ENCODE measurements at places on chromosomes 2 and 18.

GRCh38 chr18:31736630-31737029 lies 24.1 kb downstream of the SLC25A52 start:
- DNase-seq, result no peak

DNA sequence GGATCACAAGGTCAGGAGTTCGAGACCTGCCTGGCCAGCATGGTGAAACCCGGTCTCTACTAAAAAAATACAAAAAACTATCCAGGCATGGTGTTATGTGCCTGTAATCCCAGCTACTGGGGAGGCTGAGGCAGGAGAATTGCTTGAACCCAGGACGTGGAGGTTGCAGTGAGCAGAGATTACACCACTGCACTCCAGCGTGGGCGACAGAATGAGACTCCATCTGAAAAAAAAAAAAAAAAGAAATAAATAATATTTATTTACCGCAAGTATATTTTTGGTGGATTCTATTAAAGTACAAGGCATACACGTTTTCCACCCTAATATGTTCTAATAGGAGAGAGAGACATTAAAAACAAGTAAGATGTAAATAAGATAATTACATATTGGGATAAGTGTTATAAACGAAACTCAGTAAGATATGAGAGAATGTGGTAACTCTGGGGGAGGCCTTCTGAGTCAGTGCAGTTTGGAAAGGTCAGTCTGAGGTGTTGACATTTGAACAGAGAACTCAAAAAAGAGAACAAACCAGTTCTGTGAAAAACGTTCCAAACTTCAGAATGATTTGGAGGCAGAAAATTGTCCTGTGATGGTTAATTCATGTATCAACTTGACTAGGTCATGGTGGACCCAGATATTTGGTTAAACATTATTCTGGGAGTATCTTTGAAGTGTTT lies 8.8 kb upstream of the POLI start:
- no peak for DNase-seq

DNA sequence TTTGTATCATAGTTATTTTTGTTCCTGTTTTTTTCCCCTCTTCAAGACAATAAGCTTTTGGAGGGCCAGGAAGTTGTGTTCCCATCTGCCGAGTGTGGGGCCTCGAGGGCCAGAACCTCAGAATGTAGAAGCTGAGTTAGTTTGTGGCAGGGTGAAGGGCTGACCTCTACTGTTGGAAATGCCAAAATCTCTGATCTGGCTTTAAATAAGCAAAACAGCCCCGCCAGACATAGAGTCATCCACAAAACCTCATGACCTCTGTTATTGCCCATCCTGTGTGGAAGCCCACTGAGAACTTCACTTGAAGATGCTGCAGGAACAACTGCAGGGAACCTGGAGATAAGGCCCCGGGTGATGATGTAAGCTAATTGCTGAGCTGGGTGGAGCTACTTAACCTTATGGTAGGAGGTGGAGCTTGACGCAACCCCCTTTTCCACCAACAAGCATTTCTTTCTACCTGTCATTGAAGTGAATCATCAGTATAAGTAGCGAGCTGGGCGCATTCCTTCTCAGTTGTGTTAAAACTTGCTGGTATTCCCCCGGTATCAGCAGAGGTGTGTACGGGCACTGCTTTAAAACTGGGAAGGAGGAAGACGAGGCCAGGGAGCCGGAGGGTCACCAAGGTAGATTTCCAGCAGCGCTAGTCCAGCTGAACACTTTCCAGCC lies 177.2 kb downstream of the NEDD4L start:
- DNase-seq, result peak; percentile 22

DNA sequence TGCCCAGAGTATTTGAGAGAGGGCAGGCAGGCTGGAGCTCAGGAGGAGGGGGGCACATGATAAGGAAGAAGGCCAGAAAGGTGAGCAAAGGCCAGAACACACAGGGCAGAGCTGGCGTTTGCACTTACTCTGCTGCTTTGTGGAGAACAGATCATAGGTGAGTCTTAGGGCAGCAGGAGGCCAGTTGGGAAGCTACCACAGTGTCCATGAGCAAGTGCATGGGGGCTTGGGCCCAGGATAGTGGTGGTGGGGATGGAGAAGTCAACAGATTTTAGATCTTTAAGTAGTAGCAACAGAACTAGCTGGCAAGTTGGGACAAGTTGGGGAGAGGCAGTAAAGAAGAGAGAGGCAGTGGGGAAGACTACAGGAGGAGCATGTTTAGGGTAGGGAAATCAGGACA lies 168.0 kb downstream of the ANTXR1 start:
- no peak for DNase-seq

- no peak for DNase-seq
Measured at GRCh38 chr2:195758846-195759245, 101.8 kb downstream of the SLC39A10 start.

- DNase-seq, result no peak
Measured at GRCh38 chr2:74496997-74497776, 2.2 kb downstream of the LBX2 start.

DNA sequence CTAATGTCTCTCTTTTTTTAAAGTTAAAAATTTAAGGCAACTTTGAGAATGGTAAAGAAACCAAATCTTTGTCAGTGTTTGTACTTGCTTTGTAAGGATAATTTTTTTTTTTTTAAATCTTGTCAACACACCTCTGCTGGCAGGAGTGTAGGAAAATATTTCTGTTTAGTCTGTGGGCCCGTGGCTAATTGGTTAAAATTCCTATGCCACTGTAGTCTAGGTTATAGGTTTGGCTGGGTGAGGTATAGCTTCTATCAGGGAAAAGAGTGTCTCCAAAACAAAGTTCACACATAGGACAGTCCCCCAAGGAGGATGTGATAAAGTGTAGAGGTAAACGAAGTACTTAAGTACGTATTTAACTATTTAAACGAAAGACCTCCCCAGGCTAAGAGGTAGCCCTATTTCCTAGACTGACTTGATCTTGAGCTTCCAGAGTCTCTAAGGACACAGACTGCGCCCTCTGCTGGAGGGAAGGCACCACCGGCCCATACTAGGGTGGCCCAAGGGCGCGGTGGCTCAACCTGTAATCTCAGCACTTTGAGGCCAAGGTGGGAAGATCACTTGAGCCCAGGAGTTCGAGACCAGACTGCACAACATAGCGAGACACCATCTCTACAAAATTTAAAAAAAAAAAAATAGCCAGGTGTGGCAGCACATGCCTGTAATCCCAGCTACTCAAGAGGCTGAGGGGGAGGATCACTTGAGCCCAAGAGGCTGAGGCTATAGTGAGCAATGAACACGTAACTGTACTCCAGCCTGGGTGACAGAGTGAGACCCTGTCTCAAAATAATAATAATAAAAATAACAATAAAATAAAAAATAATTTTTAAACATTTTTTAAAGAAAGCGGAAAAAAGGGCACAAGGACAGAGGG lies 8.9 kb downstream of the TEX44 start:
- peak; percentile 77 for DNase-seq

- DNase-seq, result no peak
Measured at GRCh38 chr2:197674591-197674990, 796 bp downstream of the RFTN2 start.

DNA sequence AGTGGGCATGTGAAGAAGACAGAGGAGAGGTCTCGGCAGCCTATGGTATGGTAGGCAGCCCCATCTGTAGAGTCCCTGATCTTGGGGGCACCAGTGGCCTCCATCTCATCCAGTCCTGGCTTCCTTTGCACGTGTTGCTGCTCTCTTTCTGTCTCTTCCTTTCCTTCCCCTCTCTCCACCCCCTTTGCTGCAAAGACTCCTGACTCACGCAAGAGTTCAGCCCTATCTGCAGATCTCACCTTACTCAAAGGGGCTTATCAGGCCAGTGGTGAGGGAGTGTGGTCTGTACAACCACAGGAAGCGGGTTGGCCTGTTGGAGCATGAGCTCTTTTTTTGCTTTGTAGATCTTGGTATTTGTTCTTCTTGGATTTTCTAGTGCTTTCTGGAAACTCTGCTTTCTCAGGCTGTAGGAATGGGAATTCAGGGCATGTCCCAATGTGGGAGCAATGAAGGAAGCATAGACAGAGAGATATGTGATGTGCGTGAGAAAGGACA lies 14.6 kb upstream of the NT5DC4 start:
- no peak for DNase-seq

DNA sequence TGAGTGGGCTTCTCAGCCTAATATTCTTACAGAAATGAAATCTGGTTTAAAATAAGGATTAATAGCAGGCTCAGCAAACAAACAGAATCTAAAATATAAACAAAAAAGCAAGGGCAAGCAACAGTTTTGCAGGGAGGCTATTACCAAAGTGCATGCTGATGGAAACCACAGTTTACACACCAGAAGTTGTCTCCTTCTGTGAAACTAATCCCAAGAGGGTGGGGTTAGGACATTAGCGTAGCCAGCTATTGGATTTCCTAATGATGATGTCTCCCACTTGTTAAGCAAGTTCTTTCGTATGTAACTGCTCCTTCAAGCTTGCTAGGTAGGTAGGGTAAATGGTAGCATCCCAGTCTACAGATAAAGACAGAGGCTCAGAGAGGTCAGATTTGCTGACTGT lies 65.0 kb upstream of the TSPYL6 start:
- no peak for DNase-seq

GRCh38 chr18:2331491-2331890 lies 239.8 kb downstream of the METTL4 start:
- DNase-seq, result no peak

GRCh38 chr2:102062802-102063201 lies 71.0 kb downstream of the IL1R2 start:
- no peak for DNase-seq

GRCh38 chr2:68715353-68716041 lies 19.1 kb upstream of the ARHGAP25 start:
- peak; percentile 82 for DNase-seq

- DNase-seq, result no peak
Measured at GRCh38 chr2:173952267-173953046, 12.7 kb downstream of the SP3 start.

DNA sequence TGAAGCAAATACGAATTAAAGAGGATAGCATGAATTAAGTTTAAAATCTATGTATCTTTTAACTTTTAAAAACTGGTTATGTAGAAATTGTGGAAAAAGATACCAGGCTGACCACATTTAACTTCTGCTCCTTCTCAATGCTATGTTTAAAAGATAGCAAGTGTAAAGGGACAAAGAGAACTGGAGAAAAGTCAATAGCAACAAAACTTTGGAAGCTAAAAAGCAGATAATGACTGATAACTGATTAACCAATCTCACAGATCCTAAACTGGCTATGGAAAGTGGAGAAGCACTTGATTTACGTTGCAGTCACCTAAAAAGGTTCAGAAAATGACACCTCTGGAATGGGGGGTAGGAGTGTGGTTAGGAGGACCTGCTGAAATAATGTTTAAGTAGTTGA lies 224.4 kb downstream of the RAB3GAP1 start:
- no peak for DNase-seq

DNA sequence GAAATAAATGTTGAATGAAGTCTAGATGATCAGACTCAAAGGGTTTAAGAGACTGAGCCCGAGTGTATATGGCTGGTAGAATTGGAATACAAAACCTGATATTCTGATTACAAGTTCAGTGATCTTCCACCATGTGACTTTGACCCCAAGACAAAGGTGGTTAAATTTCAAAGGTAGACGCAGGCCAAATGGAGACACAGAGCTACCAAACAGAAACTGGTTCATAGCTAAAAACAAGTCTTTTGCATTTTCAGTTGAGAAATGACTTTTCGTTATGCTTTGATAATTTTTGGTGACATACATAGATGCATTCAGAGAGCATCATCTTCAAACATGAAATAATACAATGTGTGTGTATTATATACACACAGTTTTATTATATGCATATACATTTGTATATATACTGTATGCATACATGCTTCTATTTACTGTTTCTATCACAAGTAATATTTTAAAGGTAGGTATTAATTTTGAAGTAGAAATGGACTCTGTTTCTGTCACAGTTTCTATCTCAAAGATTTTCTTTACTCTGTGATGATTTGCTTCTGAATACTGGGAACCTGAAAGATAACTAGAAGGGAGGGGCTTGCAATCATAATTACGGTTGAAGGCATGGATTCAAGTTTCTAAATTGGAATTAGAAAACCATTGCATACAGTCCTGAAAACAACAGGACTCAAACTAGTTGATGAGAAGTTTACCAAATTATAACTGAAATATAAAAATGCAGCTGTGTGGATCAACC lies 142.3 kb downstream of the ABCA12 start:
- DNase-seq, result no peak

- no peak for DNase-seq
Measured at GRCh38 chr2:100142393-100142792, at the start of gene AFF3. Gene AFF3, minus strand, starts transcription at chr2:100142590. Its CDS starts 38,136 bp downstream, at chr2:100104454.

- no peak for DNase-seq
Measured at GRCh38 chr2:1731963-1732768, 12.1 kb downstream of the PXDN start.

- DNase-seq, result no peak
Measured at GRCh38 chr2:240154606-240155005, 14.1 kb upstream of the OTOS start.

DNA sequence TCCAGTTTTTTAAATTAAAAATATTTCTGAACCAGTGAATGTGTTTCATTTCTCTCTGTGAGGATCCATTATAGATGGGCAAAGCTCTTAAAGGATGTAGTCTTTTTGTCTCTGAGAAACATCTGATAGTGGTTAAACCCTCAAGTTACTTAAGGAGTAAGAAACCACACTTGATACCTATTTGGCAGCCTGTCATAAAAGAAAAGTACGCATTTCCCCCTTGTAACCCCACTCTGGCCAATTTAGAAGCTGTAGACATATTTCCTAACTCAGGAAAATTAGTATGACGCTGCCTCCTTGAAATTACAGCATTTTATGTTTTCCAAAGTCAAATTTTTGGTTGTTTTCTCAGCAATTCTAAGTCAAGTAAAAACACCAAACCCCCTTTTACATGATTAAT lies 2.0 kb downstream of the STAT4 start:
- no peak for DNase-seq

DNA sequence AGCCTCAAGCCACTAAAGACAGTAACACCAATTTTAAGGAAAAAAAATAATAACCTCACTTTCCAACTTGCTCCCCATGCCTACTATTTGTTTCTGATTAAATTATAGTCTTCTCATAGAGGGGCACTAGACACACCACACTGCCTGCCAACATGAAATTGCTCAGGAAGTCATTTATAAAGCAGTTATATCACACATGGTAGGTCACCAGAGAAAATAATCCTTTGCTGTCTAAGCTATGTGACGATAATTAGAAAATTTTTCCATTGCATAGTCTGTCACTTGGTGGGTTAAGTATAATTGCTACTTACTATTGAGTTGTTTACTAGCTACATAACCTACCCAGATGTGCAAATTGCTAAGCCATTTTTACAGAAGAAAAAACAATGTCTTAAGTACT lies 85.2 kb downstream of the INO80D start:
- no peak for DNase-seq

- DNase-seq, result no peak
Measured at GRCh38 chr2:177897278-177897677, 175.3 kb downstream of the PDE11A start.

GRCh38 chr18:41617647-41618046 lies 337.4 kb upstream of the PIK3C3 start:
- DNase-seq, result no peak
